ENCODE measurements at places on chromosomes 5 and 9.

GRCh38 chr5:59873113-59873512 is 20.4 kb downstream of the PDE4D start:
- DNase-seq: peak; percentile 71

DNA sequence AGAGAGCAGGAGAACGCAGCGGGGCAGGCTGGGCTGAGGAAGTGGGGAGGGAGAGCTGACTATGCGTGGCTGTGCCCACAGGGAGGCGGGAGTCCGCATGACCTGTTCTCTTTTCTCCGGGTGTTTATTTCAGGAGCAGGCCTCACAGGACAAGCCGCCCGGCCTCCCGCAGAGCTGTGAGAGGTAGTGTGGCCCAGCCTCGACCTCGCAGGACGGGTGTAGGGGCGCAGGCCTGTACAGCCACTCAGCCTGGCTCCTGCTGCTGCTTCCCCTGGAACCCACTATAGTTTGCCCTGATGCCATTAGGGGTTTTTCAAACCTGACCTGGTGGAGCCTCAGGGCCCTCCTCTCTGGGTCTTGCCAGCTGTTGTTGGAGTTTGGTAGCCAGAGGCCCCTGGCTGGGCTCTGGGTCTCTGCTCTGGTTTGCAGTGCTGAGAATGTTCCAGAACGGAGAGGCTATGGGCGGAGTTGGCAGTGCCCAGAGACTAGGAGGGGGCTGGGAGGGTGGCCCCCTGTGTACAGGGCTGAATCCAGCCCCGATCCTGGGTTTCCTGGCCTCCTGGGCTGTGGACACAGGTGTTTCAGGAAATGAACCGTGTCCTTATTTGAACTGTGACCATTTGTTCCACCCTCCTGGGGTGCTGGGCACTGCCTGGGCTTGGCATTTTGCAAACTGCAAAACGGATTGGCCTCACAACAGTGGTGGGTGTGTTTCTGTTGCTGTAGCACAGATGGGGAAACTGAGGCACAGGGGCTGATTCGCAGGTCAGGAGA is 78.8 kb downstream of the WNK2 start:
- DNase-seq: no peak

DNA sequence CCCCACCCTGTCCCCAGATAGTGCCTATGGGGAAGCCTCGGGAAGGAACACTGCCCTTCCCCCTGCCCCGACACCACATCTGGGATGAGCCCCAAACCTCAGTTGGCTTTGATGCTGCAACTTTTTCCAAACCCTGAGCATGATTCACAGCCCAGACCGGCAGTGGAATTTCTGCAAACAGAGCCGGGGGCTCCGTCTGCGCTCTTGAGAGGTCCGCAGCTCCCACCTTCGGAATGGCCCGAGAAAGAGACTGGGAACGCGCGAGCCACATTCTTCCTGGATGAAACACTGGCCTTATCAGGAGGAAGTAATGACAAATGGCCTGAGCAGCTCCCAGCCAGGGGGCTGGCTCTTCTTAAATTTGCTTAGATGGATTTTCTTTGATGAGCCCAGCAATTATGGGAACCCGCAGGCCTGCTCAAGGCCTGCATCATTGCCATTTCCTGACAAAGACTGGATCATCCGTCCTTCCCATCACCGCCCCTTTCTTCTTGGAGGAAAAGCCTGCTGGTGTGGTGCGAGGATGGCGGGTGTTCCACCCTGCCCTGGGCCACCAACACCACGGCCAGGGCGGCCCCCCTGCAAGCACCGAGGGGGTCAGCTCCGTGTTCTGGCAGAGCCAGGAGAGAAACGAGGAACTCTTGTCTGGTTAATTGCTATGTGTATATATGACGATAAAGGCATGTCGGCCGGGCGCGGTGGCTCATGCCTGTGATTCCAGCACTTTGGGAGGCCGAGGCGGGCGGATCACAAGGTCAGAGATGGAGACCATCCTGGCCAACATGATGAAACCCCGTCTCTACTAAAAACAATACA is 38.8 kb upstream of the COL5A1 start:
- DNase-seq: peak; percentile 98

- no peak for DNase-seq
These were observed 7.7 kb upstream of the RPL26L1 start for GRCh38 chr5:172951371-172952033.

GRCh38 chr9:107805201-107805600 is 315.6 kb upstream of the KLF4 start:
- no peak for DNase-seq

DNA sequence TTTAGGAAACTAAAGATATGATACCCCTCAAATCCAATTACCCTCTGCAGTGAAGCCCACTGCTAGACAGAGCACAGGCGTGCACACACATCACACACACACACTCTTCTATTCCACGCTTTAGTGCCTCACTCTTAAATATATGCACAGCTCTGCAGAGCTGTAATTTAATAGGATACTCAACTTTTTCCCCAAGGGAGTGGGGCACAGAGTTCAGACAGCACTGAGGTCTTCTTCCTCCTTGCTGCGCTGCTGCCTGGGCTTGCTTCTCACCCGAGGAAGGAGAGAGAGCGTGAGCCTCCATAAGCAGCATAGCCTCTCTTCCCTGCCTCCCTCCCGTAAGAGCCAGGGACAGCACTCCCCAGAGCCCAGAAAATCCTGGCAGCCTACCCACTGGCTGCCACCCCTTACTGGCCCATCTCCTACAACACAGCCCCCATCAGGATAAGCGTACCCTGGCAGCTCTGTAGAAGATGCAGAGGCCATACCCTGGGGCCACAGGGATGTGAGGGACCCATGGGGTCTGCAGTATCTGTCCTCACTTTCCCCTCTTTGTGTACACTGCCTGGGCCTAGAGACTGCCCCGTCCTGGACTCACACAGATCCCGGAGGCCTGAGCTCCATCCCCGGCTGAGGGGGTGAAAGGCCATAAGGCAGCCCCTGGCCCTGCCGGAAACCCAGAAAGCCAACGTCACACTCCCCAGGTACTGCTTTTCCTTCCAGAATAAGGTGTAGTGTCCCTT is 102.1 kb downstream of the C5orf15 start:
- DNase-seq: no peak

DNA sequence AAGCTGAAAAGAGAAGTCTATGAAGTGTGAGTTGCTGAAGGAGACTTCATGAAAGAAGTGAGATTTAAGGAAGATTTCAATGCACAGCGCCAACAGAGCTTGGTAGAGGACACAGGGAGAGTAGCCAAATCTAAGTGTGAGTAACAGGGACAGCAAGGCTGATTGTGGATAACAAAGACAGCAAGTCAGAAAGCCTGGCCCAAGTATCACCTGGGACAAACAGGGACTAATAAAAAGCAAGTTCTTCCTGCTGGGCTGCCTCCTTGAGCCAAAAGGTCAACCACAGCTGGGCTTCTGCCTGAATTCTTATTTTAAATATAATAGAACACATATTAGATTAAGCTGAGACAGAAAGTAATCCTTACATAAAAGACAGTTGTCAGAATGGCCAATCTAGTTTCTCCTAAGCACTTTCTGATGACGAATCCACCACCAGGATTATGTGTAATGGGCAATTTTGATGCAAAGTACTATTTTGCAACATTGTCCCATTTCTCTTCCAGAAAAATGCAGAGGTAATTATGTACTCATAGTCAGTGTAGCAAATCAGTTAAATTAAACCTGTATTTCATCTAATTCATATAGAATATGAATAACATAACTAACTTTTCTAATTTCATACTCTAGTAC is 73.8 kb downstream of the MAPKAP1 start:
- no peak for DNase-seq

DNA sequence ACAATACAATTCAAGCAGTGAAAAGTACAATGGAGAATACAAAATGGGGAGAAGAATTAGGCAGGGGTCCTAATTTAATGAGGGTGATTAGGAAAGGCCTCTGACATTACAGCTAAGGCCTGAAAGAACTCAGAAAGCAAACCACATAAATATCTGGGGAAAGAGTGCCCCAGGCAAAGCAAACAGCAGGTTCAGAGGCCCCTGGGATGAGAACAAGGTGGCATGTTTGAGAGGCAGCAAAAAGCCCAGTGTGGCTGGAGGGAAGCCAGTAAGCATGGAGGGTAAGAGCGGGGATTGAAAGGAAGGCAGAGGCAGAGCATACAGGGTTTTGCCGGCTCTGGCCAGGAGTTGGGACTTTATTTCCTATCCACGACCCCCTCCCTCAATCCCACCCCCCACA is 33.4 kb upstream of the VDAC1 start:
- DNase-seq: no peak

DNA sequence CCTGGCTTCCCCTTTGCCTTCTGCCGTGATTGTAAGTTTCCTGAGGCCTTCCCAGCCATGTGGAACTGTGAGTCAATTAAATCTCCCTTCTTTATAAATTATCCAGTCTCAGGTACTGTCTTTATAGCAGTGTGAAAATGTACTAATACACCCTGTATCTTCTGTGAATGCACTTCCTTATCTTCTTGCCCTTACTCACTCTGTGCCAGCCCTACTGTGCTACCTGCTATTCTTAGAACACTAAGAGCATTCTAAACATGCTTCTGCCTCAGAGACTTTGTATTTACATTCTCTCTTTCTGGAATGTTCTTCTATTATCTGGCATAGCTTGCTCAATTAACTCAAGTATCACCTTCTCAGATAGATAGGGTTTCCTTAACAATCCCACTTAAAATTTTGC is 164.4 kb upstream of the EDIL3 start:
- DNase-seq: no peak

GRCh38 chr5:178774446-178774845 is 44.0 kb upstream of the ZNF354A start:
- DNase-seq: no peak

GRCh38 chr9:89848060-89849040 is 243.5 kb downstream of the GADD45G start:
- no peak for DNase-seq

GRCh38 chr5:179176571-179177230 is 116.5 kb downstream of the ZNF354C start:
- DNase-seq: no peak

DNA sequence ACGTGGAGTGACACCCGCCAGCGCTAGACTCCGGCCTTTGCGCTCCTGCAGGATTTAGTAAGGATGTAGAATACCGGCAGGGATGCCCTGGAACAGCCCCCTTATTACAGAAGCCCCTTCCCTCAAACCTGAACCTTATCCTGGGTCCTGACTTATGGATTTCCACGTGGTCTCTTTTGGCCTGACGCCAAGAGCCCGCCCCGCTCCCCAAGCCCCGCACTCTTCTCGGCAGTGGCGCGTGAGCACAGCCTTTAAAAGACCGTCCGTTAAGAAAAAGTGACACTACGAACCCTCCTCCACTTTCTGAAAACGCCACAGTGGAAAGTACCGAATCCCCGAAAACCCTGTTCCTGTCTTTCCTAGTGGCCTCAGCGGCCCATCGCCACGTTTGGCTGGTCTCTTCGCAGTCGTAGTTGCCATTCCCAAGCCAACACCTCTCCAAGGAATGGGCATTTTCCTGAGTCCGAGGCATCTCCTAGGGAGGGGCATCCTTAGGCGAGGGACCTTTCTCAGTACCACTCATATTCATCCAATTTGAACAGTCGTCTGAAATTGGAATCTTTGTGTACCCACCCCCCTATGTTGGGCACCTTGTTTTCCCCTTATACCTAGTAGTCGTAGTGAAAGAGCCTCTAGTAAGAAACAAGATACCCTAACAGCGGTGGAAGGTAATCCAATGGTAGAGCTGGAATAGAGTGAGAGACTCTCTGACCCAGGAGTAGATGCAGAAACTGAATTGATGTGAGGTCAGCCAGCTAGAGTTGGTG is 732 bp upstream of the MCIDAS start:
- no peak for DNase-seq

DNA sequence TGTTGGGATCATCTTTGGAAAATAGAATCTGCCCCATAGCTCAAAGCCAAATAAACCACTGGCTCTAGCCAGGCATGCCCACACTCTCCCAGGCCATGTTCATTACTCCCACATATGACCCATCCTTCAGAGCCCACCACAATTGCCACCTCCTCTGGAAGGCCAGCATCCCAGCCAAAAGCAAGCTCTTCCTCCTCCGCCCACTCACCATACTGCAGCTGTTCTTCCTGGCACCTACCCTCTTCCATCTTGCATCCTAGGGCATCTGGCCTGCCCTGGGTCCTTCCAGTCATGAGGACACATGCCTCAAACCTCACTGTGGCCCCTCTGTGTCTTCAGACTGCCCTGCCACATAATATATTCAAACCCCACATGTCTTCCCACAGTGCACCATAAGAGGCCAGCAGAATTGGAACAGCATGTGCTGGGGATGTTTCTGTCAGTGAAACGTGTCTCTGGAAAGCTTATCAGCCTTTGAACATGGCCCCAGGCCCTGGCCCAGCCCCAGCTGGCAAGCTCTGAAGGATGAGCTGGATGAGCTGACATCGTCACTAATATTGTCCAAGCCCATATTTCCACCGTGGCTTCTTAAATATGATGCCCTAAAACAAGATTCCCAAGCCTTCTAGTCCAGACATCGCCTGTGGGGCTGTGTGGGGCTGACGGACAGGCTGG is 230.8 kb downstream of the AGTPBP1 start:
- no peak for DNase-seq

DNA sequence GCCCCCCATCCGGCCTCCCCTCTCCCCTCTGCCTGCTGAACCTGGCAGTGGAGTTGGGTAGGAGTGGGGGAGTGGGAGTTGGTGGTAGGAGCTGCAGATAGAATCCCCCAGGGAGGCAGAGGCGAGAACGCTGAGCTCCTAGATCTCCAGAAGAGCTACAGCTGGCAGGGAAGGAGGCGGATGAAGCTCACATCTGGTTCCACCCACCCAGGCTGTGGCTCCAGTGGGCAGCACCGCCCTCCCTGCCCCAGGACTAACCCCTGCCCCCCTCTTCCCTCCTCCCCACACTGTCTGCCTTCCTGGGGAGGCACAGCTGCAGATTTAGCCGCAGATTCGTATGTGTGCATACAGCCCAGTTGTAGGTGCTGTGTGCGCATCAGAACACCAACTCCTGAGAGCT is 34.2 kb downstream of the C9orf50 start:
- DNase-seq: no peak

GRCh38 chr5:39547553-39548154 is 122.9 kb upstream of the DAB2 start:
- peak; percentile 60 for DNase-seq

Measured in GM04504 (cell line).